NCI-H345 (cell line): ENCODE measurements at places on chromosomes 6 and 20.

DNA sequence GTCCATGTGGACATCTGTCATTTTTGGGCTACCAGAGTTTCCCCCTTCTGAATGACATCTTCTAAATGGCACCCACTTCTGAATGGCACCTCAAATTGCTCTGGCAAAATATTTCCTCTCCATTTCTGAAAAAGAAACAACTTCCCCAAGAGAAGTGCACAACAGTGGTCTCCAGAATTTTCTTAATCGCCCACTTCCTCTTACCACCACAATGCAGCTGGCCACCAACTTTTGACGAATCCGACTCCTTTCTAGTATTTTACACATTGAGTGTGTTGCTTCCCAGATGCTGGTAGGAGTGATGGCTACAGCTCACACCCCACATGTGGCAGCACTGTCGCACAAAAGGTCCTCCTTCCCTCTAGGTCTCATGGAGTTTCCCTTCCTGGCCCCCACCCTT, 216.1 kb downstream of the FOXA2 start:
- no peak for DNase-seq

DNA sequence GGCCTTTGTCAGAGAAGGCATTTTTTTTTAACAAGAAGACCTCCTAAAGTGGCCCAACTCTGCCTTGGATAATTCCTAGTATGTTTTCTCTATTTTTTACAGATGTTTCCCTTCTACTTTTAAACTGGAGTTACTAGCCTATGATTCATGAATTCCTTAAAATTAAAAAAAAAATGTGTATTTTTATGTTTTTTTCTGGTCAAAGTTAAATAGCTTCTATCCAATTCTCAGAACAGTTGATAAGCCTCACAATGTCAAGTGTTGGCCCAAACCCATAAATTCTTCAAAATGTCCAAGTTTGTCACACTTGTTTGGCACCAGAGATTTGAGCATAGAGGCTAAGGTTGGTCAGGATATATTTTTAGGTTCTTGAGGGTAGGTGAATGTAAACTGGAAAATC, 64.0 kb downstream of the JAG1 start:
- DNase-seq: no peak

- DNase-seq: no peak
Observed at GRCh38 chr6:29524444-29525310, 34.9 kb downstream of the UBD start.

DNA sequence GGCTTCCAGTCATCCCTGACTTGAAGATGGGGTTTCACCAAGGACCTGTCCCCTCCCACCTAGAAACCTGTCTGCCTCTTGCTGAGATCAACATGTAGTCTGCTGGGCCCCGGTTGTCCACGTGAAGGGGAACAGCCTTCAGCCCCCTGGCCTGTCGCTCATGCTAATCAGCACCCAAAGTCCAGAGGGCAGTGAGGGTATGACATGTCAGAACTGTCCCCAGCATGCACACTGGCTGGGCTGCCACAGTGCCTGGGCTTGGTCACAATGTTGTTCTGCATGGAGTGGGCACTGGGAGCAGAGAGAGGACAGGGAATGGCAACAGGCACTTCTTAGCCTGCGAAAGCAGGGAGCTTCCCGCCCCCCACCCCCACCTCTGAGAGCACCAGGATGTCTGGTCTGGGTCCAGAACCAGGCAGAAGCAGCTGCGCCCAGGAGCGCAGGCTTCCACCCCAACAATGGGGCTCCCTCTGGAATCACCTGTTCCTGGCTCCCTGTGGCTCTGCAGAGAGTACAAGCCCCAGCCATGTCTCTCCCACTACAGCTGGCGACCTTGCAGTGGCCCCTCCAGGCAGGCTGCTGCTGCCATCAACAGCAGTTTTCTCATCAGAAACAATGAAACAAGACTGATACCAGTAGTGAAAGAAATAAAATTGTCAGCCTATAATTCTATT, 182.7 kb downstream of the KHDRBS2 start:
- DNase-seq: no peak

GRCh38 chr6:159916752-159917151, 26.0 kb downstream of the MAS1 start:
- DNase-seq: no peak

- DNase-seq: no peak
Observed at GRCh38 chr6:14524319-14524718, 406.7 kb downstream of the CD83 start.

DNA sequence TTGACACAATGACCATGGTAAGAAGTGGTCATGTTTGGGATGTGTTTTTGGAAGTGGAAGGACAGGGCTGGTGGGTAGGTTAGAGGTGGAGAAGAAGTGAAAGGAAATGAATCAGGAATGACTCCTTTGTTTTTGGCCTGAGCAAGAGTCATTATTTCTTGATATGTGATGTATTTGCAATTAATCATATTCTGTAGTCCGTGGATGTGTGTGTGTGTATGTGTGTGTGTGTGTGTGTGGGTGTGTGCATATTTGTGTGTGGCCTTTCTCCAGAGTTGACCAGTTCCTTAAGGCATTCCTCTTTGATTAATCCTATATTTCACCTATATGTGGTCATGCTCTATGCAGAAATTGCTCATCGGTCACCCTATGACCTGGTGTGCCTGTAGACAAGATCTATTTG, 130.7 kb downstream of the UTRN start:
- DNase-seq: no peak

- no peak for DNase-seq
Observed at GRCh38 chr20:10626896-10627295, 46.9 kb downstream of the JAG1 start.

DNA sequence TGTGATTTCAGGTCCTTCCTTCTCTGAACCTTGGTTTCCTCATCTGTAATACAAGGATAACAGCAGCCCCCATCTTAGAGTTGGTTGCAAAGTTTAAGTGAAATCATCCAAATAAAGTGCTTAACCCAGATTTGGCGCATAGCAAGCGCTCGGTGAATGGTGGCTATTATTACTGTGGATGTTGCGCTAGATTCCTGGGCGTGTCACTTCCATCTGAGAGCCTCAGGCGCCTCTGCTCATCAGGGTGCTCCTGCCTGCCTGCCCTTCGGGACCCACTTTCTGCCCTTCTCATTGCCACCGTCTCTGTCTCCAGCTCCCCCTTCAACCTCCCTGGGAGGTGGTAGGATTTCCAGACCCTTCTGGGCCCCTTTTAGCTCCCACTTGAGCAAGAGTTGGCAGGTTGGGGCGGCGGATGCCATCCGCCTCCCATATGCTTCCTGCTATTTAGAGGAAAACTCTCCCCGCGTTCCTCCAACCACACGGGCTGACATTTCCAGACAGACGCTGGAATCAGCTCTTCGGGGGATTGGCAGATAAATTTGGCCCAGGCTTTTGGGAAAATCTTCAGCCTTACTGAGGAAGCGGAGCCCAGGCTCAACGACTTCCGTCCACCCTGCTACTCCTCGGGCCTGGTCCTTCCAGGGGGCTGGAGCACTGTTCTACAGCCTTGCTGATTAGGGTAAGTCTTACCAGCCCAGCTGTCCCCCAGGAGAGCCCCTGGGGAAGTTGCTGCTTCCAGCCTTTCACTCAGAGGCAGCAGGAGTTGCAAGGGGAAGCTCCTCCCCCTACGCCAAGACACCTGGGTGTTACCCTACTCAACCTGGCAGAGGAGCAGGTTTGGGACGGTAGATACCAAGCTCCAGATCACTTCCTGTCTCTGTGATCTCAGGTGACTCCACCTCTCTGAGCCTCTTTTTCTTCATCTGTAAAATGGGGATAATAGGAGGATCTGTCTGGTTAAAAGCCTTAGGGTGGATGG, 71.5 kb downstream of the DLGAP4 start:
- no peak for DNase-seq

DNA sequence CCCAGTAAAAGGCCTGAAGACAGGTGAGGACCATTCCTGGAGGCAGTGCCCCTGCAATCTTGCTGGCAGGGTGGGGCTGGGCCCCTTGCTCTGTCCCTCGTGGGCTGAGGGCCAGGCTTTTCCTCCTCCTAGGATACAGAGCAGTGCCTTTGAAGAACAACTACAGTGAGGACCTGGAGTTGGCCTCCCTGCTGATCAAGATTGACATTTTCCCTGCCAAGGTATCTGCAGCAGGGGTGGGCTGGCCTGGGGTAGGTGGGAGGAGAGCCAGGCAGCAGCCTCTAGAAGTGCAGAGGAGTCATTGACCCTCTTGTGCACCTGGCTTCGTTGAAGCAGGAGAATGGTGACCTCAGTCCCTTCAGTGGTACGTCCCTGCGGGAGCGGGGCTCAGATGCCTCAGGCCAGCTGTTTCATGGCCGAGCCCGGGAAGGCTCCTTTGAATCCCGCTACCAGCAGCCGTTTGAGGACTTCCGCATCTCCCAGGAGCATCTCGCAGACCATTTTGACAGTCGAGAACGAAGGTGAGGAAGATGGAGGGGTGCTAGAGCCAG, 36.5 kb downstream of the PLCG1 start:
- DNase-seq: no peak

- DNase-seq: no peak
Observed at GRCh38 chr6:157269261-157269794, 54.0 kb downstream of the TMEM242 start.

DNA sequence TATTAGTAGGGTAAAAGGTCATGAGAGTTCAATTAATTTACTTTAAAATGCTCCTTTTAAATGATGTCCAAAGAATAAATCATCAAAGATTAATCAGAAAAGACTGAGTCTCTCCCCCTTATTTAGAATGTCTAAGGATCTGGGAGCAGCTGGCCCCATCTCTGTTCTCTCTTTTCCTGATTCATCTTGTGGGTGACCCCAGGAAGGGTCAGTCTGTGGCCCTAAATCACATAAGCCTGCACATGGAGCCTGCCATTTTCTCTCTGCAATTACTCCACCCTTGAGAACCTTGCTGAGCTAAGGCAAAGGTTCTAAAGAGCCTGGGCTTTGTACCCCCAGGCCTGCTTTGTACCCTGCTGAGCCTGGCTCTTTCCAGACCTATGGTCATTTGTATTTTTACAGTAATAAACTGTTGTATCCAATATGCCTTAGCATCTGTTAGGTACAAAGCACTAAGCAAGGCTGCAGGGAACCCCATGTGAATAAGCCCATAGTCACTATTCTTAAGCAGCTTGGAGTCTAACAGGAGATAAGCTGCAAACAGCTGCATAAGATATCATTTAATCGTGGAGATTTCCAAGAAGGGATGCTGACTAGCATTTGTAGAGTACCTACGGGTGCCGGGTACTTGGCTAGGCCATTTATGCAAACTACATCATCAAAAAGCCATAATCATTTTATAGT, 431.0 kb upstream of the MARCKS start:
- DNase-seq: no peak

DNA sequence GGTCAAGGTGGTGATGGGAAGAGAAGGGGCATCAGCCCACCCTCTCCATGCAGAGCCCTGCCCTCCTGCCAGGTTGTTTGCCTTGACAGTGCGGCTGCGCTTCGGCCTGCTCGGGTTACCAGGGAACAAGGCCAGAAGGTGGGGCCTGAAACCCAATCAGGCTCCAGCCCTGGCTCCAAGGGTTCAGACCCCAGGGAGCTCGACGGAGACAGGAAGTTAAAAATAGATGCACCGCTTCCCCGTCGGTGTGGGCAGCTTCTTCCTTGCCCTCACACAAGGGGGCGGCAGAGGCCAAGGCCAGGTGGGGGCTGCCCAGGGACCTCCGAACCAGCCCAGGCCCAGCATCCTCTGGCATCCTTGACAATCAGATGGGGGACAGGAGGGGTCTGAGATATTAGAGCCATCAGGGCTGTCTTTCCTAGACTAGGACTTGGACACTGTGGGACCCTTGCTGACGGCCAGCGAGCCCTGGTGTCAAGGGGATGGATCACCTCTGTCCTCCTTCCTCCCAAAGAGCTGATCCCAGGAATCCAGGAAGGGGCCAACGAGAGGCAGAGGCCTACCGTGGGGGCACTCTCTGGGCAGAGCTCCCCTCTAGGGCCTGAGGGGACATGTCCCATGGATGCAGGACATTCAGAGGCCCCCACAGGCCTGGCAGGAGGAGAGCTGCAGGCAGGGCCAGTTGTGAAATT, 65.2 kb downstream of the RIPOR3 start:
- DNase-seq: peak; percentile 32

- DNase-seq: no peak
Observed at GRCh38 chr6:90003069-90003795, 109.0 kb downstream of the GJA10 start.

DNA sequence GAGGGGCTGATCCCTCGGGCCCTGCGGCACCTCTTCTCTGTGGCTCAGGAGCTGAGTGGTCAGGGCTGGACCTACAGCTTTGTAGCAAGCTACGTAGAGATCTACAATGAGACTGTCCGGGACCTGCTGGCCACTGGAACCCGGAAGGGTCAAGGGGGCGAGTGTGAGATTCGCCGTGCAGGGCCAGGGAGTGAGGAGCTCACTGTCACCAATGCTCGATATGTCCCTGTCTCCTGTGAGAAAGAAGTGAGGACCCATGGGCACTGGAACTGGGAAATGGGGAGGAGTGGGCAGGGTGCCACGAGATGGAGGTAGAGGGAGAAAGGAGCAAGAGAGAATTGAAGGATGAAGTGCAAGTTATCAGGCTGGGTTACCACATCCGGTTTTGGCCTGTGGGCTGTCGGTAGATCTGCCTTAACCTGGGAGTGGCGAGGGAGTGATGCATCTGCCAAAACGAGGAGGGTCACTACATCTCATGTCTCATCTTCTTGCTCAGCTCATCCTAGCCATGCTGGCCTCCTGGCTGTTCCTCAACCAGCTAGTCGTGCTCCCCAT, 5.4 kb upstream of the PHF1 start:
- DNase-seq: no peak

GRCh38 chr6:105485456-105485855, 82.6 kb upstream of the PREP start:
- DNase-seq: peak; percentile 51

GRCh38 chr6:123039431-123039830, 43.4 kb downstream of the CLVS2 start:
- no peak for DNase-seq

GRCh38 chr20:11551479-11551878, 366.2 kb upstream of the BTBD3 start:
- DNase-seq: no peak

GRCh38 chr6:133741375-133741861, 147.5 kb upstream of the TCF21 start:
- DNase-seq: no peak

GRCh38 chr6:6486595-6486994, 101.9 kb upstream of the LY86 start:
- DNase-seq: no peak

- no peak for DNase-seq
Observed at GRCh38 chr6:16334671-16335070, 96.3 kb downstream of the GMPR start.

DNA sequence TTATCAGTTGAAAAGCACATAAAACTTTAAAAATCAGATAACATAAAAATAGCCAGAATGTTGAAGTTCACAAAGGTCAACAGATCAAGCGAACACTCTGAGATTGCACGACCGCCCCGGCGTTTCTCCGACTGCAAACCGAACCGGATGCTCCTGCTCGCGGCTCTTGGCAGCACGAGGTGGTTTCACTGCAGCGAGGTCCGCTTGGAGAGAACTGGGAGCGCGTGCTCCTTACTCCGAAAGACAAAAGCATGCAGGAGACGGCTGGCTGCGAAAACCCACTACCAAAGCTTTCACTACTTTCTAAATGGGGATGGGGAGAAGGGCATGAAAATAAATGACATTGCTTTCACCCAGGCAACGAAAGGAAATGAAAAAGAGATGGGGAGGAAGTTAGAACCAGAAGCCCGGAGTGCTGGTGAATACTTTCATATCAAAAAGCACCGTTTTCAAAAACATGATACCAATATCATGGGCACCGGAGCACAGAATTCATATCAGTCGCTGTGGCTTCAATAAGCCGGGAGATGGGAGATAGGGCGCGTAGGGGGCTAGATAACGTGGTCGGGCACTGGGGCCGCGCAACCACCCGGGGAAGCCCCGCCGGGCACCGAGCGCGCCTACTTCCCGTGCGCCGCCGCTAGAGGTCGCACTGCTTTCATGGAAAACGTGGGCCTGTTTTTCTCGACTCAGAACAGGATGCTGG, 8.3 kb upstream of the ANKRD60 start:
- DNase-seq: peak; percentile 73

- DNase-seq: peak; percentile 26
Observed at GRCh38 chr6:41682497-41683272, 44.4 kb downstream of the MDFI start.
